Renal pelvis (tissue), 12 donors: ENCODE measurements at places on chromosomes 1 and 21.

DNA sequence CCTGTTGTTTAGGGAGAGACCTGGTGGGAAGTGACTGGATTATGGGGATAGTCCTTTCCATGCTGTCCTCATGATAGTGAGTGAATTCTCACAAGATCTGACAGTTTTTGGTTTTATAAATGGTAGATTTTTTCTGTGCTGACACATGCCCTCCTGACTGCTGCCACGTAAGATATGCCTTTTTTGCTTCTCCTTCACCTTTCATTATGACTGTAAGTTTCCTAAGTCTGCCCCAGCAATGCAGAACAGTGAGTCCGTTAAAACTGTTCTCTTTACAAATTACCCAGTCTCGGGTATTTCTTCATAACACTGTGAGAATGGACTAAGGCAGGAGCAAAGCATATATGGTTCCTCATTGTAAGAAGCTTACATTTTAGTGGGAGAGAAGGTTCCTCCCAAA lies 1727.2 kb downstream of the NCAM2 start:
- no peak for DNase-seq

DNA sequence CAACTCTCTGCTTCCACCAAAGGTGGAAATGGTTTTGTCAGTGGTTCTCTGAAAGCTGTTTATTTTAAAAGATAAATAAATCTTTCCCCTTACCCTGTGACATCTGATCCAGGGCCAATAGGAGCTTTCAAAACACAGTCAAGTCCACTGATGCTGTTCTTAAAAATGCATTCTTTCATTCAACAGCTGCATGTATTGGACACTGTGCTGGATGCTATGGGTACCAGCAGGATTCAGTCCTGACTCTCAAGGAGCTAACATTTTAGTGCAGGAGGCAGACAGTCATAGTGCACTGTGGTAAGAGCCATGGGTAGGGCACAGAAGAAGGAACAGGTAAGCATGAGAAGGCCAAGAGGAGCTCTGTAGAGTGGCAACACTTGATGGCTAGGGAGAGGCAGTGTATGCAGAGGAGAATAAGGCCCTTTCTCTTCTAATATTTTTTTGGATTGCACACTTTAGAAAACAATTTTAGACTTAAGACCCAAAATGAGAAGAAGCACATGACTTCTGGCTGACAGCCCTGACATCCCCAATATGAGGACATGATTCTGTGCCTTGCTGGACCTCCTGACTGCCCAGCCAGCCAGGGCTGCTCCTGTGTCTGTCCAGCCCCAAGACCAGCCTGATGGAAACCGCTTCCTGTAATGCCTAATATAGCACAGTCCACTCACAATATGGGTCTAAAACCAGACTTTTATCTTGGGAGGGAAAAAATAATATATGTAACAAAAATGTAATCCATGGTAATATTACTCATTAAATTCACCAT lies 207.3 kb downstream of the SDCCAG8 start:
- no peak for DNase-seq

DNA sequence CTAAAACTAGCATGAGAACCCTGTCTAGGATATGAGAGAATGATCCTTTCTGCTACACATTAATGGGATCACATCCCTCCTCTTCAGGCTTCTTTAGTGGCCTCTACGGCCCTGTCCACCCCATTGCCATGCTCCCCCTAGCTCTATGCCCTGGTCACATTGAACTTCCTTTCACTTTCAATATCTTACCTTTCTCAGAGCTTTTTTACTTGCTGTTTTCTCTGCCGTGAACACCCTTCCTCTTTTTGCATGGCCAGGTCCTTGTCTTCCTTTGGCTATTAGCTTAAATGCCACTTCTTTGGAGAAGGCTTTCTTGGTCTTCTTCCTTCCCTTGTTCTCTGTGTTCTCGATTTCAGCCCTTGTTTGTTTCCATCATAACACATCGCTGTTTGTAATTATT lies 97.4 kb downstream of the GIPC2 start:
- no peak for DNase-seq

GRCh38 chr1:119648620-119649004 lies 546 bp upstream of the ZNF697 start:
- no peak for DNase-seq

DNA sequence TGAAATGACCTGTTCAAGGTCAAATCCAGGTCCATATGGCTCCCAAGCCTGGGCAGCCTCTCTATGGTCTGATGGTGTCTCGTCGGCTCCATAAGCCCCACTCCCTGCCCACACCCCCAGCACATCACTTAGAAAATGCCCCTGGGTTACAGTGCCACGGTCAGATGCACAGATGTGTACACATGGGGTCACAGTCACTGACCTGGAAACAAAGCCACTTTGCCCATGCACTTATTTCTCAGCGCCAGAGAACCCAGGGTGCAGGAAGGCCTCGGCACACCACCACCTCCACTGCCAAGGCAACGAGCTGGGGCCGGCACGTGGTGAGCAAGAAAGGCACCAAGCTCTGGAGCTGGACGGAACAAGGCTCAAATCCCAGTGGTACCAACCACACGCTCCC lies 24.7 kb downstream of the IFFO2 start:
- no peak for DNase-seq

- DNase-seq: peak; percentile 27
These were observed 103.5 kb downstream of the RPE65 start for GRCh38 chr1:68346188-68346808.

DNA sequence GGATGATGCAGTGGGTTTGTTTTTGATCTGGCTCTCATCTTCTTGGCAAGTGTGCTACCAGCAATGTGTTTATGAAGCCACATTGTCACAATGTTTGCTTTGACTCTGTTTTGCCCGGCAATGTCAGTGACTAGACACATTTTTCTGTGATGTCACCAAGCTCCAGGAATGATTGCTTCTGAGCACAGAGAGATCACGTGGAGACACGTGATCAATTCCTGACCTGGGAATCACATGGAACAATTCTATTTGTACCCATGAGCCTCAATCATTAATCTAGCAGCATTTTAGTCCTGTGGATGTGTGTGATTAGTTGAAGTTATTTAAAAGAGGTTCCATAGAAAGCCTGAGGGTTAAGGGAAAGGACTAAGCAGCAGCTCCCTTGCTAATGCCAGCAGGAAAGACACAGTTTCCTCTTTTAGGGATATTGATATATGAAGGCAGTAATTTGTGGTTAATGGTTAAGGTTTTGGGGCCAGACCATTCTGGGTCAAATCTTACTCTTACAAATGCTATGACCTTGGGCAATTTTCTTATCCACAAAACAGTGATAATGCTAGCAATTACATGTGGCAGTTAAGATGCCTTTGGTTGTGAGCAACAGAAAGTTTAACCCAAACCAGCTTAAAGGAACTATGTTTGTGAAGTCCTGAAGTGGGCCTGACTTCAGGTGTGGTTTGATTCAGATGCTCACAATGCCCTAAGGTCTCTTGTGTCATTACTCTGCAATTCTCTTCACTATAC lies 59.0 kb downstream of the FASLG start:
- DNase-seq: no peak

- no peak for DNase-seq
These were observed 9.9 kb downstream of the TSSK3 start for GRCh38 chr1:32372149-32372756.

DNA sequence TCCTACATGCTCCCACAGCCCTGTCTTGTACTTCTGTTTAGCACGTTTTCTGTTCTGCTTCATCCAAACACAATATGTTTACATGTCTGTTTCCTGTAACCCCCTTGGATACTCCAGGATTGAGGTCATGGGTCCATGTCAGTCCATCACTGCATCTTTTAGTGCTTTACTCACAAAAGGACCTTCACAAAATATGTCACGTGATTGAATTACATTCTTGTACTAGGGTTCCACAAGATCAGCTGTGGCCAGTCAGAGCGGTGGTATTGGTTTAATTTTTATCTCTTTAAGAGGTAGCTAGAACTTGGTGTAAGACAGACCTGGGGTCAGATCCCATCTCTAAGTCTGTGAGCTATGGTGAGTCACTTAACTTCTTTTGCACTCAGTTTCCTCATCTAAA lies 201.2 kb upstream of the FAM78B start:
- no peak for DNase-seq

GRCh38 chr1:47388030-47388890 lies 27.8 kb upstream of the FOXE3 start:
- DNase-seq: no peak

- no peak for DNase-seq
These were observed 664 bp downstream of the BACE2 start for GRCh38 chr21:41168391-41169257.

DNA sequence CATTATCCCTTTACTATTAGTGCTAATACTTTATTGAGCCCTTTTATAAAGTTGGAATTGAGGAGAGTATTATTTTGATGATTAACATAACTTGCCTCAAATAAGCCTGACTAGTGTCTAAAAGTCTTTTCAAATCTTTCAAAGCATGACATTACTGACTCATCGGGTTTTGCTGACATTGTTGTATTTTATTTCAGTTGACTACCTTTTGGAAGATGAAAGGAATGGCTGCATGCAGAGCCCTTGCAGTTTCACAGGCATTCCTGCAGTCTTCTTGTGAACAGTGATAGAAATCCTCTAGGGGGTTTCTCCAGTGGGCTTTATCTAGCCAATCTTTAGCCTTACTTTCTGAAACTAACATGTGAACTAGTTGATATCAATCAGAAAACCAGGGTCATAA lies 43.0 kb upstream of the TMEM61 start:
- DNase-seq: no peak

- DNase-seq: no peak
These were observed 37.2 kb upstream of the AIM2 start for GRCh38 chr1:159113596-159114433.

DNA sequence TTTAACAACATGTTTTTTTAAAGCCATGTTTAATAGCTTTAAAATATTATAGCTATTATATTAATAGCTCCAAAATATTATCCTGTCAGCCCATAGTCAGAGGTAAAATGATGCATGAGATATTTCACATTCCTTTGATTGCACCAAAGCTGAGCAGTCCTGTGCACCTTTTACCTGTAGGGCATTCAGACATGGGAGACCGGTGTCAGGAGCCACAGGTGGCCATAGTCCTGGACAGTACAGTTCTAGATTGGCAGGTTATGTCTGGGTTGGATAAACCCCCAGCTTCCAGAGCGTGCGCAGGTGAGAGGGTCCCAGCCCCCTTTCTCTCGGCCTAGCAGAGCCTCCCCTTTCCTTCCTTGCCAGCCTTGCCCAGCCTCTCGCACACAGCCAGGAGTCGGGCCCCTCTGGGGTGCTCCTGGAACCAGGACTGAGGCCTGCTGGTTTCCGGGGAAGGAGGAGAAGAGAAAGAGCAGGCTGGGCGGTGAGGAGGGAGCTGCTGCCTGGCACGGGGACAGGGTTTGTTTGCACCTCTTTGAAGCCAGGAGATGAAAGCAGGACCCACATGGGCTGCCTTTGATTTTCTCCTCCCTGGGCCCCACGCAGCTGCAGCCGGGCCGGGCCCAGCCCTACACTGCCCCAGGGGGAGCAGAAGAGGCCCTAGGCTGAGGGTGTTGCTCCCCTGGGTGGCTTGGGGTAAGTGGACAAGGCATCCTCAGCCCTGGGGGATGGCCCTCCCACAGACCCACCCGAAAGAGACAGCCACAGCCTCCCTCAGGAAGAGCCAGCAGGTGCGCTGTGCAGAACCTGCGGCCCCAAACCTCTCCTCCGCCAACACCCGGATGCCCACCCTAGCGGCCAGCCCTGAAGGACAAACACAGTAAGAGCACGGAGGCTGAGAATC lies 75.2 kb upstream of the TARDBP start:
- no peak for DNase-seq

DNA sequence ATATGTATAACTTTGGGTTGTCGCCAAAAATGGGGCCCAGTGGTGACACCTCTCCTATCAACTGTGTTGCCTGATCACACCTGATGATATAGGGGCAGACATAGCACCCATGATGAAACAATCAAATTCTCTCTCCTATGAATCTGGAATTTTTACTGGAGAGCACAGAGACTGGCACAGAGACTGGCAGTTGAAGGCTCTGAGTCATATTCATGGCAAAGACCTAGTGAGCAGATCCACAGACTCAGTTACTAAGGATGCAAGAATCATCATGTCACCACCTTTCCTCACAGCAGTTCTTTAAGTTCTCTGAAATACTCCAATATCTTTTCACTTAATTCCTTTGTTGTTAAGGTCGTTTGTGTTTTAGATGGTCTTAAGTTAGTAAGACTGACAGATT lies 60.0 kb downstream of the APCS start:
- no peak for DNase-seq

DNA sequence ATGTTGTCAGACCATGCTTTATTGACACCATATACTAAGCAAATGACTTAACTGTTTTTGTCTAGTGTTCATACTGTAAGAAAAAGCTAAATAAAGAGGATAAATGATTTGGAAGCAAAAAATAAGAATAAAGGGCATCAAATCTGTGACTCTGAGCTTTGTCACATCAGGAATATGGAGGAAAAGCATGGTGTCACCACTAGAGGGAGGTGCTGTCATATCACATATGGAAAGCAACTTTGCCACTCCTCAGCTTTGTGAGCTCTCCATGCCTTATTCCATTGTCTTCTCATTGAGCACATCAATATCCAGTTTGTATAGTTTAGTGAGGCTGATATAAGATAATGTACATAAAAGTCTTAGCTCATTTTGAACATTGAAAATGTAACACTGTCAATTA lies 20.8 kb upstream of the GBP1 start:
- peak; percentile 48 for DNase-seq

GRCh38 chr1:156480016-156480370 lies 20.6 kb downstream of the MEF2D start:
- DNase-seq: no peak

DNA sequence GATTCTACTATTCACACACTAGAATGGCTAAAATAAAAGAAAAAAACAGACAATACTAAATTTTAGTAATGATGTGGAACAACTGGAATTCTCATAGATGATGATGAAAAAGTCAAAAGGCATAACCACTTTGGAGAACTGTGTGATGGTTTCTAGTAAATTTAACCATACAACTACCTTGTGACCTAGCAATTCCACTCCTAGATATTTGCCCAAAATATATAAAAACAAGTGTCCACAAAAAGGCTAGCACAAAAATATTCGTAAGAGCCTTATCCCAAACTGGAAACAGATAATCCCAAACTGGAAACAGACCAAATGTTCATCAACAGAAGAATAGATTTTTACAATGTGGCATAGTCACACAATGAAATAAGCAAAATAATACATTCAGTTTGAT lies 67.9 kb upstream of the PGBD5 start:
- DNase-seq: no peak

- no peak for DNase-seq
These were observed 33.2 kb upstream of the MAGOH start for GRCh38 chr1:53271446-53272090.

GRCh38 chr1:150579110-150579944 lies at the start of gene MCL1:
Gene MCL1 (minus strand): TSS chr1:150579610. CDS start chr1:150579530, 80 bp downstream.
- DNase-seq: peak; percentile 96

GRCh38 chr1:7292036-7292681 lies 478.9 kb upstream of the VAMP3 start:
- DNase-seq: no peak

- no peak for DNase-seq
These were observed 105.2 kb downstream of the TSEN15 start for GRCh38 chr1:184156521-184157393.

GRCh38 chr1:28195780-28196179 lies 19.3 kb upstream of the PTAFR start:
- DNase-seq: no peak
